CD4-positive, alpha-beta T cell (primary cell): ENCODE measurements at places on chromosomes 2 and 18. TPM values are rescaled to one million over a fixed set of nuclear protein-coding genes. Genes with fewer than 3 reads are reported as not detected.

Gene CCDC68
- not detected for total RNA-seq

Gene CYBRD1
- total RNA-seq: 0.45 TPM

Gene PROM2
- 0.73 TPM for total RNA-seq

Gene ZNF521
- not detected for total RNA-seq

Gene CD8A
- total RNA-seq: 1.3 TPM

GRCh38 chr2:168753765-168754329 is 48.6 kb upstream of the NOSTRIN start:
- peaks cover 68% of the 10 kb centered on the region for H3K4me1 ChIP-seq
- no peak for DNase-seq
- no peak overlapping the region for H3K4me3 ChIP-seq
- no peaks in the 10 kb centered on the region for H3K27me3 ChIP-seq

GRCh38 chr2:241069821-241070281 is 32.2 kb downstream of the MTERF4 start:
- H3K4me1 ChIP-seq: no peaks in the 10 kb centered on the region
- no peak for DNase-seq
- H3K4me3 ChIP-seq: no peak overlapping the region
- H3K36me3 ChIP-seq: peaks cover 7% of the 10 kb centered on the region

- H3K4me1 ChIP-seq: no peaks in the 10 kb centered on the region
- H3K36me3 ChIP-seq: peaks cover 27% of the 10 kb centered on the region
- H3K27me3 ChIP-seq: no peaks in the 10 kb centered on the region
- no peak for DNase-seq
These were observed 50.6 kb downstream of the ST3GAL5 start for GRCh38 chr2:85838181-85838580.

DNA sequence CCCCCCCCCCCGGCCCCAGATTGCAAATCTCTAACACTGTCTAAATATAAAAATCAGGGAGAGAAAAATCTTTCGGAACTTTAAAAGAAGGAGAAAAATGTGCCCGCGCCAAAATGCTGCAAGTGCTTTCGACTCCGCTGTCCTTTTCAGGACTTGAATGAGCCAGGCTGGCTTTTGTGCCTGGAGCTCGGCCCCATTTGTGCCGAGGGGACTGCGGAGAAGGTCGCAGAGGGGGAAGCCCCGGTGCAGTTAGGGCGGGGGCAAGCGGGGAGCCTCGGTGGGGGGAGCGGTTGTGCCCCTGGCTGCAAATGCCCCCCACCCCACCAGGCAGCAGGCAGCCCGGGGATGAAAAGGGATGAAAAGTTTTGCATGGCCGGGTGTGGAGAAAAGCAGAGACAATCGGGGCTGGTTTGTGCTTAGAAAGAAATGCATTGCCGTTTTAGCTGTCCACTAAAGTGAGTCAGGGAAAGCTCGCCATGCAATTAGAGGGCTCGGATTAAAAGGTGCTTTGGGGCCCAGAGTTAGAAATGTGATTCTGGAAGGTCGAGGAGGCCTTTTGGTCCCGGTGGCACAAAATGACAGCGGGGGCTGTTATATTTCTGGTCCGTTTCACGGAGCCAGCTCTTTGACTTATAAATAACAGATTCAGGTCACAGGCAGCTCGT is 1.6 kb downstream of the INHBB start:
- H3K4me1 ChIP-seq: peaks cover 35% of the 10 kb centered on the region
- DNase-seq: no peak
- no peak overlapping the region for H3K4me3 ChIP-seq
- no peaks in the 10 kb centered on the region for H3K36me3 ChIP-seq
- no peak overlapping the region for H3K27ac ChIP-seq

DNA sequence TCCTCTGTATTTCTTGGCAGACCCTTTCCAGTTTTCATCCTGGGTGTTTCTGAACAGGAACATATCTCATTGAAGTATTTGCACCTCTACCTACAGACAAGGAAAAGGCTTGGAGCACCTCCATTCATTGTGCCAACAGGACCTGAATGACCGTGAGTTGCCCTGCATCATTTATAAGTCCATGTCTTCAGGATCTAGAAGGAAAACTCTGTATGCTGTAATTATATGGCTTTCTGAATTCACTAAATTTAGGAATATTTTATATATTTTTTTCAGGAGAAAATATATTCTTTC is 402.3 kb upstream of the SLC14A2 start:
- DNase-seq: no peak
- no peaks in the 10 kb centered on the region for H3K27me3 ChIP-seq
- no peak overlapping the region for H3K4me3 ChIP-seq
- no peaks in the 10 kb centered on the region for H3K36me3 ChIP-seq
